Endodermal cell (in vitro differentiated cells): ENCODE measurements at places on chromosomes 5 and 9.

DNA sequence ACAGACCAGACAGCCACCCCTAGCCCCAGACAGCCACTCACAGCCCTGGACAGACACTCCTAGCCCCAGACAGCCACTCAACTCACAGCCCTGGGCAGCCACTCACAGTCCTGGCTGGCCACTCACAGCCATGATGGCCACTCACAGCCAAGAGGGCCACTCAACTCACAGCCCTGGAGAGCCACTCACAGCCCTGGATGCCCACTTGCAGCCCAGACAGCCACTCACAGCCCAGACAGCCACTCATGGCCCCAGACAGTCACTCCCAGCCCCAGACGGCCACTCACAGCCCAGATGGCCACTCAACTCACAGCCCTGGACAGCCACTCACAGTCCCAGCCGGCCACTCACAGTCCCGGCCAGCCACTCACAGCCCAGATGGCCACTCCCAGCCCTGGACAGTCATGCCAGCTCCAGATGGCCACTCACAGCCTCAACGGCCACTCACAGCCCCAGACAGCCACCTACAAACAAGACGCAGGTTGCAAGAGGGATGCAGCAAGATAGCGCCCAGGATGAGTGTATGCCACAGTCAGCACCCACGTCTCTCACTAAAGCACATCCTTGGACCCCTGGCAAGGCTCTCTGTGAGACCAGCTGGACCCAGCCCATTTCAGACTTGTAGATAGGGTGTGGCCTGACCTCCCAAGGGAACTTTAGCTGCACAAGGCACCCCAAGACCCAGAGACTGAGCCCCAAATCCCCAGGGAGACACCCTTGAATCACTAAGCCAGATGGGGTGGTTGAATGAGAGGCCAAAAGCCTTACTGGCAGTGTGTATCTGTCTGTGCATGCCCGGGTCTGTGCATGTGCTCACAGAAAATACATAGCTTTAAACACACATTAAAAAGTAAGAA, 22.4 kb downstream of the ZDHHC11B start:
- peak; percentile 43 for DNase-seq
- no peak overlapping the region for H3K27ac ChIP-seq
- H3K36me3 ChIP-seq: no peaks in the 10 kb centered on the region
- H3K4me1 ChIP-seq: peaks cover 4% of the 10 kb centered on the region
- H3K4me3 ChIP-seq: no peak overlapping the region
- no peaks in the 10 kb centered on the region for H3K27me3 ChIP-seq

DNA sequence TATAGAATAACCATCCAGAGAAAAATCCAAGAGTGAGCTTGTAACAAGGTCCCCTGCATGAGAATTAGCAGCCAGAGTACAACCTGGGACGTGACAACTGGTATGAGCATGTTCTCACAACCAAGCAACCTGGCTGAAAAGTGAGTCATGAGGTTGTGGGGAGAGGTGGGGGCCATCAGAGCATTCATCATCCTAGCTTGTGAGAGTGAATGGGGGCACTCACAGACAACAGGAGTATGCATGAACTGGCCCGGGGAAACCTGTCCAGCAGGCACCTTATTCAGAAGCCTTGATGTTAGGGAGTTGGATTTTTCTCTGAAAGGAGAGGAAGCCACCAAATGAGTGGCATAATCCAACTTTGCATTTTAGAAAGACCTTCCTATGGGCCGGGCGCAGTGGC, 113.0 kb downstream of the FRMD3 start:
- no peaks in the 10 kb centered on the region for H3K36me3 ChIP-seq
- no peak overlapping the region for H3K27ac ChIP-seq
- no peaks in the 10 kb centered on the region for H3K27me3 ChIP-seq
- no peak for DNase-seq
- no peaks in the 10 kb centered on the region for H3K4me1 ChIP-seq
- H3K4me3 ChIP-seq: no peak overlapping the region

DNA sequence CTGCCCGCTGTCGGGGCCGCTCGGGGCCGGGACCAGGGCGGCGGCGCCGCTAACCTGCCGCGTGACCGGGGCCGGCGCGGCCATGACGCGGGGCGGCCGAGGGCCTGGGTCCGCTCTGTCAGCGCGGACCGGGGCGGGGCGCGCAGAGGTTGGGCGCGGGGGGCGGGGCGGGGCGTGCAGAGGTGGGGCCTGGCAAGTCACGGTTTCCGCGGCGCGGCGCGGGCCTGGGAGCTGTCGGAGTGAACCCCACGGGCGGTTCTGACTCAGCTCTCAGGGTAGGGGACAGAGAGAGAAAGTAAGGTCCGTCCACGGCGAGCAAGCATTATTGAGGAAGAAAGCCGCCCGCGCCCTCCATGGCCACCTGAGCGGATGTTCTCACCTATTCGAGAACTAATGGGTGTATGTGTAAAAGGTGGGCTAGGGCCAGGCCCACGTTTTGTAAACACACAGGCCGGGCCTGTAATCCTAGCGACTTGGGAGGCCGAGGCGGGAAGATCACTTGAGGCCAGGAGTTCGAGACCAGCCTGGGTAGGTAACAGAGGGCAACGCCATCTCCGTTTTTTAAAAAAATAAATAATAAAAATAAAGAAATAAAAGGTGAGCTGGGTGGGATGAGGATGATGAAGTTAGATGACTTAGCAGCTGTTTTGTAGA, at the start of gene PRXL2C:
Gene PRXL2C, minus strand, starts transcription at position 120 of the 654 bp plus-strand sequence. Its CDS starts 36 bp downstream, at position 84.
- no peak within 1 kb of the TSS for H3K27ac ChIP-seq
- H3K27me3 ChIP-seq: peaks cover 21% of the 10 kb centered on the region
- H3K4me3 ChIP-seq: peak within 1 kb of the TSS; percentile 81
- DNase-seq: peak; percentile 92
- H3K4me1 ChIP-seq: no peaks in the 10 kb centered on the region

GRCh38 chr9:119441338-119441737, 72.1 kb upstream of the BRINP1 start:
- no peak overlapping the region for H3K27ac ChIP-seq
- no peaks in the 10 kb centered on the region for H3K27me3 ChIP-seq
- no peak for DNase-seq
- H3K36me3 ChIP-seq: no peaks in the 10 kb centered on the region
- H3K4me1 ChIP-seq: peaks cover 6% of the 10 kb centered on the region
- H3K4me3 ChIP-seq: no peak overlapping the region

- no peak overlapping the region for H3K27ac ChIP-seq
- H3K36me3 ChIP-seq: no peaks in the 10 kb centered on the region
- no peak for DNase-seq
- no peak overlapping the region for H3K4me3 ChIP-seq
- H3K27me3 ChIP-seq: no peaks in the 10 kb centered on the region
Measured at GRCh38 chr9:73596321-73596720, 444.7 kb downstream of the ANXA1 start.

DNA sequence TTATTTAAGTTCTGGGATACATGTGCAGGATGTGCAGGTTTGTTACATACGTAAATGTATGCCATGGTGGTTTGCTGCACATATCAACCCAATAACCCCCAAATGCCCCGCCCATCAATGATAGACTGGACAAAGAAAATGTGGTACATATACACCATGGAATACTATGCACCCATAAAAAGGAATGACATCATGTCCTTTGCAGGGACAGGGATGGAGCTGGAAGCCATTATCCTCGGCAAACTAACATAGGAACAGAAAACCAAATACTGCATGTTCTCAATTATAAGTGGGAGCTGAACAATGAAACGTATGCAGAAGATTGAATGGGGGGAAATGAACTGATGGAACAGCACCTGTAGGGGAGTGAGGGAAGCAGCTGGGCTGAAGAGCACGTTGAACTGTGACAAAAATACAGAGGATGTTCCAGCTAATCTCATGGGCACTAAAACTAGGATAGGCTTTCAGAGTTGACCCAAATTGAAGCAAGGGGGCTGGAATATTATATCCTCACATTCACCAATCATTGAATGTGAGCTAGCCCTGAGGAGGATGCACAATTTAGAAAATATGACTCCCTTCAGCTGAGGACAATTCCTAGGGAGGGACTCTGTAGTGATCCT, 70.5 kb upstream of the OSMR start:
- H3K27ac ChIP-seq: no peak overlapping the region
- DNase-seq: no peak
